Osteoblast (primary cell): ENCODE measurements at places on chromosomes 4 and X. TPM values are rescaled to one million over a fixed set of nuclear protein-coding genes. Genes with fewer than 3 reads are reported as not detected.
A peak's percentile ranks its signal among the peaks of the same experiment; 100 is the strongest.

The HS6ST2 gene
- total RNA-seq, result under 0.01 TPM in 1 of 2 replicates, not detected in the other

GRCh38 chr4:59597536-59598329 lies 1602.4 kb upstream of the ADGRL3 start:
- no peaks in the 10 kb centered on the region for H3K27me3 ChIP-seq
- H3K36me3 ChIP-seq, result no peaks in the 10 kb centered on the region
- no peaks in the 10 kb centered on the region for H3K4me1 ChIP-seq
- peak; percentile 41 for DNase-seq
- H3K27ac ChIP-seq, result no peak overlapping the region

The SOX3 gene
- not detected in 2 replicates for total RNA-seq

DNA sequence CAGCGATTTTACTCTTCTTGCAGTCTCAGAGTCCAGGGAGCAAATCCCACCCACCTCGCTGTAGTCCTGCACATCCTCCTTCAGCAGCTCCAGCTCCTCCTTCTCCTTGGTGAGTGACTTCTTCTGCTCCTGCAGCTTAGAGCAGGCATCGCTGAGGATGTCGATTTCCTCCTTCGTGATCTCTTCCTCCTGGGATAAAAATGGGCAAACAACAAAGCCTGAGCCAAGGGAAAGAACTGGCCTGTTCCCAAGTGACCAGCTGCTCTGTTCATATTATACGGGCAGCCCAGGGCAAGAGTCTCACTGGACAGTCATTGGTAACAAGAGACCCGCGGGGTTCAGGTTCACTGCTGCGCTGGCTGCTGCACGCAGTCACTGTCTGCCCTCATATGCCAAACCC lies 26.2 kb downstream of the FGFR3 start:
- no peak for DNase-seq
- no peaks in the 10 kb centered on the region for H3K4me1 ChIP-seq
- no peaks in the 10 kb centered on the region for H3K27me3 ChIP-seq
- no peak overlapping the region for H3K4me3 ChIP-seq
- H3K27ac ChIP-seq, result no peak overlapping the region

DNA sequence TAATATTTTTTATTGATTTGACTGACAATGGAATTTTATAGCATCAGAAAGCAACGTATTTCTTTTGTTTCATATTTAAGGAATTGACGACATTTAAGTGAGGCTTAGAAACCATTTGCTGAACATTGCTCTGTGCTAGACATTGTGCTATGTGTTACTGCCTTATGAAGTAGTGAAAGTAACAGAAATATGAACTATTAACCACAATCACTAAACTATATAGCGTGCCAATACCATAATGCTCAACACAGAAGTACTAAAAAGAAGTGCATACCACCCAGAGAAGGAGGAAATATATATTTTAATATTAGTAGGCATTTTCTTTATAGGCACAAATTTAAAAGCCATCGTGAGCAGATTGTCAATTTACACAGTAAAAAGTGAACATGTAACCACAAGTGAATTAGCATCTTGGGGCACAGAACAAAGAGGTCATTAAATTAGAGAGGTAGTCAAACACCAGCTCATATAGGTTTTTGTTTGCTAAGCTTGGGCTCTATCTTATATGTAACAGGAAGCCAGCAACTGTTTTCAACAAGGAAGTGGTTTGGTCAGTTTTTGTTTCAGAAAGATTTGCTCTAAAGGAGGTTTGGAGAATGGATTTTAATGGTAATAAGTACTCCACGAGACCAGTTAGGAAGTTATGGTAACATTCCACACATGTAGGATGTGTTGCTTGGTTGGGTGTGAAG lies 270.7 kb downstream of the GRXCR1 start:
- H3K27ac ChIP-seq, result no peak overlapping the region
- no peaks in the 10 kb centered on the region for H3K36me3 ChIP-seq
- DNase-seq, result no peak

DNA sequence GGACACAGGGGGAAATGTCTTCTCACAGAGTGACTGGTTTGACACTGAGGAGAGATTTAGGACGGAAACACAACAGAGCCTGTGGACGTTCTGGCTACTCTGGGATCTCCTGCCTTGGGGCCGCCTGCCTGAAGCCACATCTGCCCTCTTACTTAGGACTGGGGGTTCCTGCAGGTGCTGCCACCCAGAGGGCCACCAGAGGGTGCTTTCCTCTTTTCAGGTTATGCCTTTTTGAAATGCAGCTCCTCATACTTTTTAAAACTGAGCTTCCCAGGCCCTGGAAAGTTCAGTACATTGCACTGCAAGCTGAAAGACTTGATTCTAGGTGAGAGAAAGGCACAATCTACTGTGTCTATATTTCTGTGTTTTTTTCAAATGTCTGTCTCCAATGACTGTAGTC lies 92.2 kb upstream of the PGRMC2 start:
- no peak overlapping the region for H3K27ac ChIP-seq
- no peaks in the 10 kb centered on the region for H3K27me3 ChIP-seq
- DNase-seq, result peak; percentile 23
- H3K4me3 ChIP-seq, result no peak overlapping the region

The TKTL2 gene
- not detected in 2 replicates for total RNA-seq
